Tibial artery (tissue), 4 donors: ENCODE measurements at places on chromosomes 11 and 22.

DNA sequence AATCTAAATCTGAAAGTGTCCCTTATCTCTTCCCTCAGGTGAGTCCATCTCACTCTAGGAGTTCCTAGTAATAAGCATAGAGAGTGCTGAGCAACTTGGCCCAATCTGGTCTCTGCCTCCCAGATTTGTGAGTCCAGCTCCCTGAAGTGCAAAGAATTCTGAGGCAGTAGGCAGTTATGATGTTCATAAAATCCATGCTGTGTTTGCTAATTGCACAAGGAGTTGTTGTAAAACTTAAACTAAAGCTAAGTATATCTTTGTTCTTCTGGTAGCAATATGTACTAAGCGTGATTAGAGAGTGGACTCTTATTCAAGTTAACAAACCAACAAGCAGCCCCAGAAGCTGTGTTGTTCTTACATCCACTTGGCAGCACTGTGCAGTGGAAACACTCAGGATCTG is 7.6 kb upstream of the PTH start:
- H3K4me1 ChIP-seq, result no peaks in the 10 kb centered on the region
- no peak overlapping the region for H3K4me3 ChIP-seq
- no peak for DNase-seq
- no peaks in the 10 kb centered on the region for H3K36me3 ChIP-seq
- H3K27ac ChIP-seq, result no peak overlapping the region

DNA sequence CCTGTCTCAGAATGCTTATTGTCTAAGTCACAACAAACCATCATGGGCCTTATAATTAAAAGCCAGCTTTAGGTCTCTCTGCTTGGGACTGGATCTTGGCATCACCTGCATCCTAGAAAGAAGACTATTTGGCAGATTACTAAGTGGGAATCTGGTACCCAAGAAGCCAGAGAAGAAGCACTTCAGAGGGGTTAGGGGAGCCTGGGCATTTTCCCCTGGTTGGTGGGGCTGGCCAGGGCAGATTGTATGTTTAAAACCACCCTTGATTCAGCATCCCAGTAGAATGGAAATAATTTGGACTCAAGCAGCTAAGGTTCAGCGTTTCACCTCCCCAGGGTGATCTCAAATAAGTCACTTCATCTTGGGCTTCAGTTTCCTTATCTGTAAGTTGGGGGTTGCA is 193.7 kb downstream of the MIAT start:
- H3K4me3 ChIP-seq, result no peak overlapping the region
- no peaks in the 10 kb centered on the region for H3K4me1 ChIP-seq
- no peaks in the 10 kb centered on the region for H3K27me3 ChIP-seq
- DNase-seq, result no peak
- no peaks in the 10 kb centered on the region for H3K36me3 ChIP-seq

DNA sequence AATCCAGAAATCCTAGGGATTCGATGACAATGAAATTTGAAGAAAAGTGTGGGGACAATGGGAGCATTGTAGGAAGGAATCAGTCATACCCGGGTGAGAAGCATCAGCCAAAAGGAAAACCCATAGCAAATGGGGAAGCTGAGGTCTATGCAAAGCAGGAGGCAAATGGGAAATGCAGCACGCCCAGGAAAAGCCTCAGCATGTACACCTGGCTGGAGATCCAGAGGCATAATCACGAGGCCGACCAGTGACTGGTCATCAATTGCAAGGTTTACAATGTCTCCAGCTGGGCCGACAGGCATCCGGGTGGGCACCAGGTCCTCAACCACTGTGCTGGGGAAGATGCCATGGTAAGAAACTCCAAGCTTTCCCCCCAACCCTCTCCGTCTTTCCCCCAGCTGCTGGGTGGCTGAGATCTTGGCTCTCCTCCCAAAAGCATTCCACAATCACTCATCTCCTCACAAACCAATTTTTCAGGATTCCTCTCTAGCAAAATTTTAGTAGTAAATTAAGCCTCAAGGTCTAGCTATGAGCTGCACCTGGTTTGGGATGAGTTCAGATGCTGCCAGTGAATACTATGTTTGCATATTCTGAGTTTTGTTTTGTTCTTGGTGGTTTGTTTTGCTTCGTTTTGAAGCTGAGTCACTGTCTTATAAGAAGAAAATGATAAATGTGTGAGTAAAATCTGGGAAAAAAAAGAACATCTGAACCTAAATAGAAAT is 98.0 kb upstream of the OR5AK2 start:
- H3K4me3 ChIP-seq, result no peak overlapping the region
- H3K36me3 ChIP-seq, result no peaks in the 10 kb centered on the region
- no peaks in the 10 kb centered on the region for H3K4me1 ChIP-seq
- no peaks in the 10 kb centered on the region for H3K27me3 ChIP-seq
- DNase-seq, result no peak
- no peak overlapping the region for H3K27ac ChIP-seq

GRCh38 chr11:117565709-117566108 is 231.3 kb downstream of the DSCAML1 start:
- H3K27me3 ChIP-seq, result peaks cover 5% of the 10 kb centered on the region
- H3K4me3 ChIP-seq, result no peak overlapping the region
- no peaks in the 10 kb centered on the region for H3K36me3 ChIP-seq
- H3K4me1 ChIP-seq, result no peaks in the 10 kb centered on the region

DNA sequence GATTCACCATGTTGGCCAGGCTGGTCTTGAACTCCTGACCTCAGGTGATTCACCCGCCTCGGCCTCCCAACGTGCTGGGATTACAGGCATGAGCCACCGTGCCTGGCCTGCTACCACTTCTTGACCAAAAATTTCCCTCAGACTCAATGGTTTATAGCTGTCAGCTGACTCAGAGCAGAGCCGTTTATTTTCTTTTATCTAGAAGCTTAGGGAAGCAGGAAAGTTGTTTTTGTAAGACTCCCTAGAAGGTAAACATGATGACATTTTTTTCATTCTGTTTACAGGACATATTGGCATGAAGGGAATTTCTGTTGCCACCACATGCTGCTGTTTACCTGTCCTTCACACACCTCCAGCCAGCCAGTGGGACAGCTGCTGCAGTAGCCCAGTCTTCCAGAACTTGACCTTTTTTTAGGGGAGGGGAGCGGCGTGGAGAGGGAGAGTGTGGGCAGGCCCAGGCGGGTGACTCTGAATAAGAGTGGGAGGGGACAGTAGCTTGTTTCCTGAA is 56.1 kb upstream of the PTPRJ start:
- no peak for DNase-seq
- H3K4me3 ChIP-seq, result no peak overlapping the region
- H3K27ac ChIP-seq, result peak overlapping the region; percentile 19
- peaks cover 10% of the 10 kb centered on the region for H3K4me1 ChIP-seq

- no peaks in the 10 kb centered on the region for H3K27me3 ChIP-seq
- no peaks in the 10 kb centered on the region for H3K4me1 ChIP-seq
- no peak for DNase-seq
- H3K4me3 ChIP-seq, result no peak overlapping the region
- no peak overlapping the region for H3K27ac ChIP-seq
- no peaks in the 10 kb centered on the region for H3K36me3 ChIP-seq
These were observed 14.6 kb downstream of the KCNJ1 start for GRCh38 chr11:128852327-128853023.

DNA sequence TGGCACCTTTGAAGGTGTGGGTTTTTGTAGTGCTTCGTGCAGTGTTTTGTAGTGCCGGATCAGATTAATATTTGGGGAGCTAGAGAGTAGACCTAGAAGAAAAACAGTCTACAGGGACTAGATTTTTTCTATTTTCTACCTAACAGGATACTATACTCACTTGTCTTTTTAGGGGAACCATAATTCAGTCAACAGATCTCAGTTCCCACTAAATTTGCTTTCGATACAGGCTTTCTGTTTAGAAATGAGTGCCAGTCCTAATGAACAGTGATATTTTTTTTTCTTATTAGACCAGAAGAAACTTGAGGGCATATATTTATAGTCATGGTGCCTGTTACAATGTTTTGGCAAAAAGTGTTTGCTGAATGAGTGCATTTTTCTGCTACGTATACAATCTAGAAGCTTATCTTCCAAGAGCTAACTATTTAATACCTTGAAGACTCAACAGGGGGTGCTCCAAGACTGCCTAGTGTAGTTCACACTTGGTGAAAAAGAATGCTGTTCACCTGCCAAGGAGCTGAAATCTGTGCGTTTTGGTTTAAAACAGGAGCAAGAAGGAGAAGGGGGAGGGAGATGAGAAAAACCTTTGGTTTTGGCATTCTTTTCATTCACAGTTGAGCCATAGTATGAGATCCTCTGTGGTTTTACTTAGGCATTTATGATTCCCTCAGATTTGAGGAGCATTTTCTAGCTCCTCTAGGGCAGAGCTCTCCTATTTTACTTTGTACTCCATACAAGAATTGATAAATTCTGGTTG is 44.9 kb upstream of the VSTM5 start:
- H3K27ac ChIP-seq, result no peak overlapping the region
- no peak overlapping the region for H3K4me3 ChIP-seq
- no peaks in the 10 kb centered on the region for H3K36me3 ChIP-seq
- DNase-seq, result no peak
- no peaks in the 10 kb centered on the region for H3K4me1 ChIP-seq

DNA sequence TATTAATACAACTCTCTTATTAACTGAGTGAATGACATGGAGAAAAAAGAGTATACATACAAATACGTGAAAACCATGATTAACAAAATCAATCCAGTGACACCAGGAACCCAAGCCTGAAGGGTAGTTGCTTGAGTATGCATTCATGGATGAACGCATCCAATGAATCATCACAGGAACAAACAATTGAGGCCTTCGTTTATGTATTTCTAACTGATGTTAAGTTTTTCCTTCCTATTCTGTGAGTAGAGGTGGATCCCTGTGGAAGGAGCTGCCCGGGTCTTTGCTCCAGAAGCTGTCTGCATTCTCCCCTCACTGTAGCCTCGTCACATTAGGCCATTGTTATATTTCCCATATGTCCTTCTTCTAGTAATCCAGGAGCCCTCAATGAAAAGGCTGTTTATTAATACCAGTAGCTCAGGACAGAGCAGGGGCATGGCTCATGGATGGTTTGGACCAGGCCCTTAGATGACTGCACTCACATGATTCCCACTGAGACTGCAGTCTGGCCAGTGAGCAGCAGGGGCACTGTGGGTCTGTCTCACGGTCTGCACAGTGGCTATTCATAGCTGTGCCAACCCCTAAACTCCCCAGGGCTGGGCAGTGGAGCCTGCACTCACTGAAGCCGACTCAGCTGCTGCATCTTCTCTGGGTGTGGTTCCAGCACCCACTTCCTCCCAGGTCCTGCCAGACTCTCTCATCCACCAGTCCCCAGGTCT is 128.1 kb upstream of the TOP3B start:
- H3K27ac ChIP-seq, result no peak overlapping the region
- no peaks in the 10 kb centered on the region for H3K4me1 ChIP-seq
- H3K4me3 ChIP-seq, result no peak overlapping the region
- no peaks in the 10 kb centered on the region for H3K27me3 ChIP-seq
